ENCODE measurements at places on chromosomes 11 and 22. TPM values are rescaled to one million over a fixed set of nuclear protein-coding genes. Genes with fewer than 3 reads are reported as not detected.

The HTR3B gene
- not detected for total RNA-seq

The BAIAP2L2 gene
- 0.59 TPM for total RNA-seq

GRCh38 chr11:73761403-73761945, 600 bp upstream of the RAB6A start:
- no peak for DNase-seq

- DNase-seq = no peak
These were observed 620.7 kb upstream of the ANO5 start for GRCh38 chr11:21572210-21572609.

GRCh38 chr22:48840112-48840949, 987.3 kb downstream of the BRD1 start:
- no peak for DNase-seq

GRCh38 chr11:12728417-12728816, 54.2 kb downstream of the TEAD1 start:
- no peak for DNase-seq

DNA sequence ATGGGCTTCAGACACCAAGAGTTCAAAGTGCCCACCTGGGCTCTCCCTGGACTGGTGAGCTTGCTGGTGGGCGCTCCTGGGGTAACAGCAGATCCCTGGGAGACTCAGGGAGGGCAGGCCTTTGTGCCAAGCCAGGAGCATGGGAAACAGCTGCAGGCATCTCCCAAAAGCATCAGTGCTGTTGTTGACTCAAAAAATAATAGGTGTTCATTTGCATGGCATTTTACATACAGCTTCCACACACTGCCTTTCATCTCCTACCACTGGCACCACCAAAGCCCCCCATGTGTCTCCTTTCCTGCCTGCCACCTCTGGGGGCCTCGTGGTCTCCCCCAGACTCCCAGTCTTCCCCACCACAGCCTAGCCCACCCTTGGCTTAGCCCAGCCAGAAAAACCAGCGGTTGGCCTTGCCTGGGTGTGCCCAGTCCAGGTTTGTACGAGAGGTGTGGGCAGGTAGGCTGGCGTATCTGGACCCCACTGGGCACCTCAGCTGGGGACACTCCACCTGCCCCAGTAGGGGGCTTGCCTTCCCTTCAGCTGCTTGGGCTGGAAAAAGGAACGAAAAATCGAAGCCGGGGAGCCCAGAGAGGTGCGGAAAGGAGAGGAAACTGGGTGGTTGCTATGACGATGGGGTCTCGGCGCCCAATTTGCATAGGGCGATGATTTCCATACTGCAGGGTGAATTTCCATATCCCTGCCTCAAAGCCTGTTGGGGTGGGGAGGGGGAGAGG, 15.0 kb downstream of the POU2F3 start:
- DNase-seq = no peak

DNA sequence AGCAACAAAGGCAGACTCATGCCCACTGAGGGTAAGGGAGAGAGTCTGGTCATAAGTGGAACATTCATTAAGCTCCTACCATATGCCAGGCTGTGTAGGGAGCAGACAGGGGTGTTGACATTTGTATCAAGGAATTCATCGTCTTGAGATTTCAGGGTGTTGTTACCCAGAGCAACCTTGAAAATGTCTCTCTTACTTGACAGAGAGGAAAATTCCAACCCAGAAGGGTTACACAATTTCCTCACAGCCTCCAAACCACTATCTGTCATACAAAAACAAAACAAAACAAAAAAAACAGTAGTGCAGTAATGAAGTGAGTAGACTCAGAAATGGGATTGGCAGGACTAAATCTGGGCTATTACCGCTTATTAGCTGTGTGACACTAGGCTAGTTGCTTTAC, 113.2 kb downstream of the MIAT start:
- DNase-seq = no peak

- no peak for DNase-seq
These were observed 1165.1 kb downstream of the LRRC4C start for GRCh38 chr11:40294349-40294735.

The POLDIP3 gene
- 26.9 TPM for total RNA-seq

The BBOX1 gene
- total RNA-seq = 10.9 TPM

GRCh38 chr11:114166362-114166761, 106.9 kb downstream of the ZBTB16 start:
- no peak for DNase-seq

GRCh38 chr22:50250249-50250554, 863 bp downstream of the HDAC10 start:
- no peak for DNase-seq

The EIF4ENIF1 gene
- total RNA-seq = 10.5 TPM

DNA sequence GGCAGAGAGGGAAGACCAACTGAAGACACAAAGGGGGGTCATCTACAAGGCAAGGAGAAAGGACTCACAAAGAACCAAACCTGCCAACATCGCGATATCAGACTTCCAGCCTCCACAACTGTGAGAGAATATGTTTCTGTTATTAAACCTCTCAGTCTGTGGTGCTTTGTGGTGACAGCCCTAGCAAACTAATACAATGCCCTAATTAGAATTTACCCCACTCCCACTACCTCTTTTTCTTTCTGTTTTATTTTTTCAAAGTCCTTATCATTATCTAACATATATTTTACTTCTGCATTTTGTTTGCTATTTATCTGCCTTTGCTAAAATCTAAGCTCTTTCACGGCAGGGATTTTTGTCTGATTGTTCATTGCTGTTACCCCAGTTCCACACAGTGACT, 2.5 kb upstream of the OR52D1 start:
- no peak for DNase-seq

DNA sequence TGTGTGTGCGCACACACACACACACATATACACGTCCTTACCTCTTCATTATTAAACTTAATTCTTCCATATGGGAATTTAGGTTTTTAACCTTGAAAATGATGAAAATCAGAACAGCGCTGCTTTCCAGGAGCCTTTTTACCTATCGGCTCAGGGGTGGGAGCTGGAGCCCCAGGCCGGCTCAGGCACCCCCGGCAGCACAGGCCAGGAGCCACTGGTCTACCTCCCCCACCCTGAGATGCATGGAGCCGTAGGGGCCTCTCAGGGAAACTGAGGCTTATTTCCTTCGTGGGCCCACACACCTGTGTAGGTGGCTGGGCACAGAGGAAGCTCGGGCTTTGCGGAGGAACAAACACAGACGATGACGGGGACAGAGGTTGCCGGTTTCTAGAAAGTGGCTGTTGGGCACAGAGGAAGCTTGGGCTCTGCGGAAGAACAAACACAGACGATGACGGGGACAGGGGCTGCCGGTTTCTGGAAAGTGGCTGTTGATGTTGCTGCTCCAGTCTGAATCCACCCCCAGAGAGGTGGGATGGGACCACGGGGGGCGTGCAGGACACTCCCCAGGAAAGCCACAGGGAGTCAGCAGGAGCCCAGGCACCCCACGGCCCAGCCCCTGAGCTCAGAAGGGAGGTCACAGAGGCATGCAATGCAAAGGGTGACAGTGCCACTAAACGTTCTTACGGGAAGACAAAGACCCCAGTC, 149.4 kb downstream of the BRD1 start:
- no peak for DNase-seq

GRCh38 chr11:92766698-92767097, 202.8 kb upstream of the MTNR1B start:
- DNase-seq = no peak

DNA sequence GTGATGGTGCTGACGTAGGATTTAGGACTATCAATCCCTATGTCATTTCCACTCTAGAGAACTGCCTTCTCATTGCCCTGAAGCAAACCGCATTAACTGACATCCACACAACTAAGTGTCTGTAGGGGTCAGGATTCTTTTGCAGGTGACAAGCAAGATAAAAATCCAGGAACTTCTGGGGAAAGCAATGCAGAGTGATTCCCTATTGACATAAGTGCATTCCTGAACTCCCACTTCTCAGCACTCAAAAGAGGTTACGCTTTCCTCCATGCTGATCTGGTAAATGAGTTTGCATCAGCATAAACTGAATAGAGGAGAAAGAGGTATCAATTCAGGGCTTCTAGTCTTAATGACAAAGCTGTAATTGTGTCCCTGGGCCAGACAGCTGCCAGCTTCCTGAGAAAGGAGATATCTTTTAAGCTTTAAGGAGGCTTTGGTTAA, 224.6 kb upstream of the ISX start:
- no peak for DNase-seq

The SYTL2 gene
- total RNA-seq = 40.4 TPM

DNA sequence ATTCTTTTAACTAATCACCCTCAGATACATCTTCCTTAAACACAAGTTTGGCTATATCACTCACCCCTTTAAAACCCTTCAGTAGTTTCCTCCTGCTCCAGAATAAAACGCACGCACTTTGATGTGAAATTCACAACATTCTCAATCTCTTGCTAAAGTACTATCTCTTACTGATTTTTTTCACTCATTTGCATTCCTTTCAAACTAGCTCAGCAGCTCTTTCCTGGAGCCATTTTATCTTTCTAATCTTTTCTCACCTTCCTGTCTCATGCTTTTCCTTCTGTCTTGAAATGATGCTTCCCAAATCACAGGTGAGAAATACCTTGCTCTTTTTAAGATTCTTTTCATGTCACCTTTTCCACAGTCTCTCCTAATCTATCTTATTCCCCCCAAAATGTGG, 1074.4 kb downstream of the DLG2 start:
- DNase-seq = no peak

GRCh38 chr11:4194889-4195288, 100.3 kb downstream of the RRM1 start:
- no peak for DNase-seq

DNA sequence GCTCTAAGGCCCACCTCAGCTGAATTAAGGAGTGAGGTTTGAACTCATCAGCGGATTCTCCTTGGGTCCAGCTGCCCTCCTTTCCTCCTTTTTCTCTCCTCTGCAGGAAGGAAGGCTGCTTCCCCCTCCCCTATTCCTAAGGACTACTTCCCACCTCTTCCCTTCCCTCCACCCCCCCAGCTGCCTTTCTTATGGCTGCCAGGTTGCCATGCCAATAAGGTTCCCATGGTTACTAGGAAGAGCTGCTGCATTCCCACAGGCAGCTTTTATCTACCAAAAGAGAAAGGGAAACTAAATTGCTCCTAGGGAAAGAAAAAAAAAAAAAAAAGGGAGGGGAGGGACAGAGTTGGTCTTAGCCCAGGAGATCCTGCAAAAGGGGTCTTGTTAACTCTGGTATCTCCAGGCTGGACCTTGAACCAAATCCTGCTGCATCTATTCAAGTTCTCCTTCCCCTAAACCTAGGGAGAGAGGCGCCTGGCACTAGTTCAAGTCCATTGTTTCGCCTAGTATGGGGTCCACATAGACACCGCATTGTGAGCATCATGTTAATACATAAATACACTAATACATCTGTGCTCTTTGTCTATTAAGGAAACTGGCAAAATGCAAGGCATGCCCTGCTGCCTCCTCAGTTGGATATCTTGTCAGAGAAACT, 21.2 kb upstream of the FEZ1 start:
- DNase-seq = peak; percentile 35

GRCh38 chr11:24108609-24109008, 388.2 kb upstream of the LUZP2 start:
- no peak for DNase-seq

GRCh38 chr11:76778874-76779273, 4.3 kb upstream of the TSKU start:
- DNase-seq = no peak

The SERHL2 gene
- 3.1 TPM for total RNA-seq

DNA sequence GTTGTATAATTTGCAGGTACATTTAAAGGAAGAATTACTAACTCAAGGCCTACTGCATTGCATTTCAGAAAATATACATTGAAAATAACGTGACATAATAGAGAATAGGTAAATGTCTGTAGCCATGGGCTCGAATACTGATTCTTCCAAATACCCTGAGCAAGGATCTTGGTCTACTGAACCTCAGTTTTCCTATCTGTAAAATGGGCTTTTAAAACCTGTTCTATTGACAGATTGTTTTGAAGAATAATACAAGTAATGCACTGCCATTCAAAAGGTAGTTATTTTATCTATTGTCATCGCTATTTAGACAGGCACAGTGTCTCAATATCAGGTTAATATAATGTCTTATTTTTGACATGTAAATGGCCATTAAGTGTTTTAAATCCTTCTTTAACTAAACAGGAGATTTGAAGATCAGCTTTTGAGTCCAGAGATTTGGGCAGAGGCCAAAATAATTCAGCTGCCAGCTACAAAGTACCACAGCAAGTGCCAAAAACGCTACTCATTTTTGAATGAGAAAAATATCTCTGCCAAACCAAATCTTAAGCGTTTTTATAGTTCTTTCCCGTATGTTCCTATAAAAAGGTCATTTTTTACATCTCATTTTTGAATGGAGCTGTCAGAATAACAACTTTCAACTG, 56.7 kb downstream of the CTSC start:
- peak; percentile 26 for DNase-seq

DNA sequence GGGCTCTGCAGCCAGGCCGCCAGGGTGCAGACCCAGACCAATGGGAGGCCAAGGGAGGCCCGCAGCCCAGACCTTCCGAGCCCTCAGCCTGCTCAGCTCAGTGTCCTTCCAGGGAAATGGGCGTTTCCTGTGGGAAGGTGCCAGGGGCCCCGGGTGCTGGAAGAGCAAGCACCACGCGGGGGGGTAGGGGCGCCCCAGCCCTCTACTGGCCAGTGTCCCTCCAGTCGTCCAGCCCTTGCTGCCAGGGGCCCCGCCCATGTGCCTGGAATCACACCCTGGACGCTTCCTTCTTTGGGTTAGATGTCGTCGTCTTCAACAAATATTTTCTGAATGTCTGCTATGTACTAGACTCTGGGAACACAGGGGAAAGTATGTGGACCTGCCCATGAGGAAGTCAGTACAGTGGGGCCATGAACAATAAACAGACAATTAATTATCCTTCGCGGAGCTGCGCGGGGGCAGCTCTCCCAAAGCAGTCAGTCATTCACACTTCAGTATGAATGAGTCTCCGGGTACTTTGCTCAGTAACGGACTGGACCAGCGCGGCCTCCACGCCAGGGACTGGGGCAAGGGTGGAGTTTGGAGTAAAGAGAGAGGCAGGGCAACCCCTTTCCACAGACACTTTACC, 60.2 kb downstream of the CDKN1C start:
- DNase-seq = peak; percentile 52

The NTM gene
- 10.8 TPM for total RNA-seq

The HTR3A gene
- total RNA-seq = 0.99 TPM

- peak; percentile 56 for DNase-seq
These were observed 943 bp upstream of the YWHAH start for GRCh38 chr22:31943206-31943977.

GRCh38 chr11:7060868-7061267, 27.9 kb upstream of the RBMXL2 start:
- no peak for DNase-seq

Data from skin of body (tissue), 3 donors.